Endodermal cell (in vitro differentiated cells): ENCODE measurements at places on chromosomes 12 and 14. TPM values are rescaled to one million over a fixed set of nuclear protein-coding genes. Genes with fewer than 3 reads are reported as not detected.

PLCZ1 gene
- not detected in 3 replicates for total RNA-seq

GRCh38 chr12:128942960-128943477 lies 89.7 kb downstream of the GLT1D1 start:
- H3K27me3 ChIP-seq, result no peaks in the 10 kb centered on the region
- H3K4me3 ChIP-seq, result no peak overlapping the region
- DNase-seq, result no peak
- peaks cover 4% of the 10 kb centered on the region for H3K36me3 ChIP-seq
- H3K27ac ChIP-seq, result no peak overlapping the region
- H3K4me1 ChIP-seq, result no peaks in the 10 kb centered on the region

- H3K4me1 ChIP-seq, result no peaks in the 10 kb centered on the region
- H3K27me3 ChIP-seq, result no peaks in the 10 kb centered on the region
- no peak overlapping the region for H3K4me3 ChIP-seq
- peak; percentile 3 for DNase-seq
Measured at GRCh38 chr14:95275494-95275893, 44.2 kb downstream of the CLMN start.

MCRS1 gene
- 60.3 to 98.3 TPM (median 97.5 TPM) in 3 replicates for total RNA-seq

DNA sequence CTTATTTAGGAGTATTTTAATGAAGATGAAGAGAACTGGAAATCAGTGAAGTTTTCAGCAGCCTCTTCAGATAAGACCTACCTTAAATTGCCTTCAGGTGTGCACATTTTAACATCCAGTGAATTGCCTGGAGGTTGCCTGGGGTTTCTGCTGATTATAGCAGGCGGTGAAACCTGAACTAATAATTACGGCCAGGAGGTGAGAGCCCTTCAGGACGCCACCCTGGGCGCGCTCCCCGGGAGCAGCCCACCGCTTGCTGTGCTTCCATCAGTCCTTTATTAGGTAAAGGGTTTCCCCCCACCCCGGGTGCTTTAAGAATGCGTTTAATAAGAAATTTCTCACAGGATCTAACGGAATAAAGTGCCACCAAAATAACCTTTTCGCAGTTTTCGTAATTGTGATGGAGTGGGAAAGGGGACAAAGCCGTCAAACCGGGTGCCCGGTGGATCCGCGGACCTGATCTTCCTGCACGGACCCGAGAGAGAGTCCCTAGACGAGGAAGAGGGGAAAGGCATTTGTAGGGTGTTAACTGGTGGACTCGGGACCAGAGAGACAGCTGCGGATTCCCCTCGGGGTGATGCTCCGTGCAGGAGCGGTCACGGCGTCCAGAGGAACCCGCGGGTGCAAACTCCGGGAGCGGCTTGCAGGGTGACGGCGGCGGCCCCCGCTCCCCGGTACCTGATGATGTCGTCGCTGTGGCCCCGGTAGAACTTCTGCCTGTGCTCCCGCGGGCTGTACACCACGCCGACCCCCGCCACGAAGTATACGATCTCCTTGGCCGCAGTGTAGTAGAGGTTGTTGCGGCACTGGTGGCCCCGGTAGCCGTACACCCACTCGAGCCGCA lies 902 bp downstream of the EML5 start:
- H3K36me3 ChIP-seq, result no peaks in the 10 kb centered on the region
- H3K27ac ChIP-seq, result no peak overlapping the region
- no peaks in the 10 kb centered on the region for H3K4me1 ChIP-seq
- peak; percentile 60 for DNase-seq
- peaks cover 53% of the 10 kb centered on the region for H3K27me3 ChIP-seq

DNA sequence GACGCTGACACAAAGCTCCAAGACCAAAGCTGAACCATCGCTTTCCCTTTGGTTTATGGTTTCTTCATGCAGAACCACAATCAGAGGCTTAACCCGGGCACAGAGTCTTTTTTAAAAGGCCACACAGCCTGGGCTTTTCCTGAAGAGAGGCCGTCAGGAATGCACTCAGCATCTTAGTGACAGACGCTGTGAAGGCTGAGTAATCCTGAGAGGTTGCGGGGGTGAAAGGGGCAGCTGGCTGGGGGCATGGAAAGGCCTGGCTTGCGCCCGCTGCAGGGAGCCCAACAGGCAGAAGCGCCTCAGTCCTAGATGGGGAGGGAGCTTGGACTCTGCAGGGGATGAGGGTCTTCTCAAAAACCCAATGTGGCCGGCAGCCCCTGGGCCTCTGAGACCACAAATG lies 13.6 kb downstream of the CTDSP2 start:
- peaks cover 23% of the 10 kb centered on the region for H3K4me1 ChIP-seq
- no peak for DNase-seq
- H3K36me3 ChIP-seq, result peaks cover 23% of the 10 kb centered on the region
- H3K4me3 ChIP-seq, result no peak overlapping the region
- H3K27ac ChIP-seq, result peak overlapping the region; percentile 74
- no peaks in the 10 kb centered on the region for H3K27me3 ChIP-seq

DNA sequence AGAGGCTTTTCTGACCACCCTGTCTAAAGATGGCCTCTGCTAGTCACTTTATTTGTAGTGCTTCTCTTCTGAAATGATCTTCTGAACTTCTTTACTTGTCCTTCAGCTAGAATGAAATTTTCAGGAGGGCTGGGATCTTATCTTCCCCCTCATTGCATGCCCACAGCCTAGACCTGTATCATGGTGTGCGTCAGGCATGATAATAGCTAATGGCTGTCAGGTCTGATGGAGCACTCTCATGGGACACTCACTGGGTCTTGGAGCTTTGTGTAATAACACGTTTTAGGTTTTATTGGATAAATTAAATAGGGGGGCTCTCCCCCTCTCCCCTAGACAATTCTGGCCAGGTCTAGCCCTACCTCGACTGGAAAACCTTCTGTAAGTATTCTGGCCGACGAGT lies 97.1 kb upstream of the NRXN3 start:
- no peaks in the 10 kb centered on the region for H3K4me1 ChIP-seq
- H3K27ac ChIP-seq, result no peak overlapping the region
- H3K27me3 ChIP-seq, result no peaks in the 10 kb centered on the region
- H3K36me3 ChIP-seq, result no peaks in the 10 kb centered on the region
- DNase-seq, result peak; percentile 2
